ENCODE measurements at places on chromosomes 7 and 10. TPM values are rescaled to one million over a fixed set of nuclear protein-coding genes. Genes with fewer than 3 reads are reported as not detected.

- DNase-seq = no peak
Measured at GRCh38 chr10:53490553-53490952, 718.0 kb upstream of the MBL2 start.

DNA sequence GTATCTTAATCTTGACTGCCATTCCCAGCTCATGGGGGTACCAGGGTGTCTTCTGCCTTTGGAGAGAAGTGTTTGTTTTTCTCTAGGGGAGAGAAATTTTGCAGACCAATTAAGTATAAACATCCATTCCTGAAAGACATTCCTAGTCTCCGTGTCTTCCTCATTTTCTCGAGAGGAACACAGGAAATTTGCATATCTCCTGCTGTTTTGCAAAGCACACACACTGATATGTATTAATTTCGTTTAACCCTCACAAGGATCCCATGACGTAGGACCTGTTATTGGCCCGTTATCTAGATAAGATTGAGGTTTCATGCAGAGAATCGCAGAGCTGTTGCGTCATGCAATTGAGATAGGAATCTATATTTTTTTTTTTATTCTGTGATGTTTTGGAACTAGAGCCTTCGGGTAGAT, 944 bp downstream of the RHBDD2 start:
- DNase-seq = no peak

GRCh38 chr7:92751902-92752901, 84.2 kb downstream of the CDK6 start:
- peak; percentile 91 for DNase-seq

DNA sequence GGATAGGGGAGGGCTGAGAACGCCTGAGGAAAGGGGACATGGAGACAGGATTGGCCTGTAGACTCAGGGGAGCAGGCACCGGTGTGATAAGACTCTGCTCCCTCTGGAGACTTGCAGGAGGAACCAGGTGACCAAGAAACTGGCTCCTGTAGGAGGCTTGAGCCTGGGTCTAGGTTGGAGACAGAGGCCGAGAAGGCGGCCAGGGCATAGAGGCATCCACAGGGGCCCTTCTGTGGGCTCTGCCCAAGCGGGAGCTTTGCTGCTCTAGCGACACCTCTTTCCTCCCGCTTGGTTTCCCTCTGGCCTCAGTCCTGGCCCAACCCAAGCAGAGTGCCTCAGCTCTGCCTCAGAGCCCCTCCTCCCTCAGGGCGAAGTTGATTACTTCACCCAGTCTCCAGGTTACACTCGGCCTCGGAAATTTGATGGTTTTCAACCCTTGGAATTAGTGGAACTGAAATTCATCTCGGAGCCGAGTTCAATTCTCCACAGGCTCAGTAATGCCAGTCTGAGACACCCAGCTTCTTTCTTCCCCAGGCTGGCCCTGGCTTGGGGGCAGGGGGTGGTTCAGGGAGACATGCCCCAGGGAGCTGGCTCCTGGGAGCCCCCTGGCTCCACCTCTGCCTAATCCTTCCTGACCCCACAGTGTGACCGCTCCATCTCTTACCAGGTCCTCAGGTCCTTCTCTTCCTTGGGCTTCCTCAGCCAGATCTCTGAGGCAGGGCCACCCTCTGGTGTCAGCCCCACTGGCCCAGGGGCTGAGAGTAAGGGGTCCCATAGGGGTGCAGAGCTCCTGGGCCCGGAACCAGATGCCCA, 60.4 kb downstream of the PAX2 start:
- DNase-seq = no peak

DNA sequence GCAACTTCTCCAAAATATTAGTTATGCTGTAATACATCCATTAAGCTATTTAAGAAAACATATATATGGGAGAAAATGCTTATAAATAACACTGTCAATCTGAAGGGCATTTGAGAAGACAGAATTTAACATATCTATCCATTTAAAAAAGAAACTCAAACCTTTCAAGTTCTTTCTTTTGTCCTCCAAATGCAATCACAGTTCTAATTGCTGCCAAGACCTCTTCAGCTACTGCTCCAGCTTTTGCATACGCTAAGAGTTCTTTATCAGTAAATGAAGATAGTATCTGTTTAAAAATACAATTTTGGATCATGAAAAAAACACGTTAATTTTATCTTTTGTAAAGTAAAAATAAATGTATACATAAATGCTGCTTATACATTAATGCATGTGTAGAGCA, 39.6 kb downstream of the ABCB1 start:
- no peak for DNase-seq

DNA sequence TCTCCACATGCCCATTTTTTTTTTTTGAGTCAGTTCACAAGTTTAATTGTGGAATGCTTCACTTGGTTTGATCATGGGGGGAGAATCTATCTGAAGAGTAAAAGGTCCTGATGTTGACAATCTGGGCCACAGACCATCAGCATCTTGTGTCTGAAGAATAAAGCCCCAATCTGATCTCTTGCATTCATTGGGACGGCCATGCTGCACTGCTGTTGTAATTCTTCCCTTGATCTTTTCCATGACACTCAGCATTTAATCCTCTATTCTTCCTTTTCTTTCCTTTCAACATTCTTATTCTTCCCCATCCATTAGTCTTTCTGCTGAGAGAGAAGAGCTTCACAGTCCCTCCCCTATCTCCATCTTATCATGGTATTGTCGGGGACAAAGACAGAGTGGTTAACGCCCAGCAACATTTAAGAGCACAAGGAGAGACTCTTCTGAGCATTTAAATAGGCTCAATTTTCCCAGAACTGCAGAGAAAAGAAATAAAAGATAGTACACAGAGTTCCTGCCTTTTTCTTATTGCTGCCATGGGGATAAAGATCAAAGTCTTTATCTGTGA, 1157.3 kb downstream of the SORCS3 start:
- DNase-seq = no peak

GRCh38 chr7:45969940-45970339, 48.9 kb upstream of the IGFBP3 start:
- DNase-seq = no peak

DNA sequence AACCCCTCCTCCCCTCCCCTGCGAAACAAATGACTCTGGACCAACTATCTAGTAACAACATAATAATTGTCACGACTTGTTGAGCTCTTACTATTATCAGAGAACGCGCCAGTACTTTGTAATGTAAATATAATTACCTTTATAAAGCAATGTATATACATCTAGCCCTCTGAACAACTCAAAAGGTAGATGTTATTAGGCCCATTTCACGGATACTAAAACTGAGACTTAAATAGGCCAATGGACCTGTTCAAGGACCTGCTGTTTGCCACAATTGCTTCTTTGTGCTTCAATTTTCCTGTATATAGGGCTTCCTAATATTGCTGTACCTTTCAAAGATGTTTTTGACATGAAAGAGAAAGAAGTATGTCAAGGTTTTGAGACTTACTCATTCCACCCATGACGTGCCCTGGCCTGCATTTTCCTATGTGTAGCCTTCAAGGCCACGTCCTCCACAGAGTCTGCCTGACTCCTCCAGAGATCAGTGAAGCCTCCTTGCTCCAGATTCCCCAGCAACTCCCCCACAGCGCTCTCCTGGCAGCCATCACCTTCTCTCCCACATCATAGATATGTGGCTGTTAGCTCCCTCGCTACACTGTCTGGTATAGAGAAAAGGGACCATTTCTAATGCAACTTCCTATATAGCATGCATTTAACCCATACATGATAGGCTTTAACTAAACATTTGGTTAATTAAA, 156.6 kb downstream of the SKIDA1 start:
- DNase-seq = no peak

DNA sequence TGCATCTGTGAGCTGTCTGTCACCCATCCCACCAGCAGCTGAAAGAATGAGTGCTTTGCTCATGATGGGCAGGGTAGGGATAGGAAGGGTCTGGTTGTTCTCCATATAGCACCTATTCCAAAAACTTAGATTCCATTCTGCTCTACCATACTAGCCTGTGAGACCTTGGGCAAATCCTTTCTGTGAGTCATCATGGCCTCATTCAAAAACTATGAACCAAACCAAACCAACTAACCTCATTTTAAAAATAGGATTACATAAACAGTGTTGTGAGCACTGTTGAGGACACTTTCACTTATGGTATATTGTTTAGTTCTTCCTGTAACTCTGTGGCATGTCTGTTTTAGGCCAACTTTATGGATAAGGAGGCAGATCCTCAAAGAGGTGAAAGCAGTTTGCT, 30.9 kb upstream of the STEAP4 start:
- peak; percentile 75 for DNase-seq

- peak; percentile 2 for DNase-seq
Measured at GRCh38 chr7:100342765-100343164, 15.2 kb upstream of the PILRB start.

- no peak for DNase-seq
Measured at GRCh38 chr7:55344840-55345239, 20.3 kb upstream of the LANCL2 start.

- DNase-seq = no peak
Measured at GRCh38 chr10:52129410-52130178, 184.5 kb upstream of the DKK1 start.

DNA sequence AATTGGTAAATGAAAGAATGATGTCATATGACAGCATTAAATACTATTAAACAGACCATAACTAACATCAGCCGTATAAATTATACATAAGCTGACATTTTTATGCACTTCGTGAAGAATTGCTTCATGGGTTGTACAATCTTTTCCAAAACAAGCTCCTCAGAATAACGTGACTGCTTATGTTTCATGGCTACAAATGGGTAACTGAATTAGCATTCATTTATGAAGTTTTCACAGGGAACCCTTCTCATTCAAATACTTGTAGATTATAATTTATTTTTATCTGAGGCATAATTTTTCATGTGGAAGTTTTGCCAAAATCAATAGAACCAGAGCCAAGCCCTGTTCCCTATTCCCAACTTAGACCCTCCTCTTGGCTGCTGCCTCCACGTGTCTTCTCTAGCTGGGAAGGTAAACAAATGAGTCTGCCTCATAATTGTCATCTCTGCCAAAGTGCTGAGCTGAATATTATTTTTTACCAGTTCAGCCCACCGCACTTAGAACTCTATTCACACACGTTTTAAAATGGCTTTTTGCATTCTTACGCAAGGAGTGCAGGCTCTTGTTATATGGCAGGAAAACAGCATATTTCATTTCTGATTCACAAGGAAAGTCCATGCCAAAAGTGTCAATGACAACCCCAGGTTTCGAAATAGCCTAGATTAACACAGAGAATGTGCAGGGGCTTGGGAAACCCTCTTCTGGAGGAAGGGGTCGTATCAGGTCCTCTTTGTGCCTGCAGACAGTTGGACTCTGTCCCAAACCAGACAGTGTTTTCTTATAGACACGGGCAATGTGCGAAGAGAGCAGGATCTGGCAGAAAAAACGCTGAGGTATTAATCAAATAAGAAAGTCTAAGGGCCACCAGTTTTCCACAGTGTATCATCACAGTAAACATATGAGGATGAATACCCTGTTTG, 370.7 kb upstream of the MGMT start:
- peak; percentile 45 for DNase-seq

GRCh38 chr7:128194533-128195282, 46.4 kb upstream of the LEP start:
- no peak for DNase-seq

GRCh38 chr7:72265071-72265904, 146.8 kb downstream of the CALN1 start:
- DNase-seq = no peak

GRCh38 chr7:22833957-22834356, 11.3 kb upstream of the TOMM7 start:
- no peak for DNase-seq

DNA sequence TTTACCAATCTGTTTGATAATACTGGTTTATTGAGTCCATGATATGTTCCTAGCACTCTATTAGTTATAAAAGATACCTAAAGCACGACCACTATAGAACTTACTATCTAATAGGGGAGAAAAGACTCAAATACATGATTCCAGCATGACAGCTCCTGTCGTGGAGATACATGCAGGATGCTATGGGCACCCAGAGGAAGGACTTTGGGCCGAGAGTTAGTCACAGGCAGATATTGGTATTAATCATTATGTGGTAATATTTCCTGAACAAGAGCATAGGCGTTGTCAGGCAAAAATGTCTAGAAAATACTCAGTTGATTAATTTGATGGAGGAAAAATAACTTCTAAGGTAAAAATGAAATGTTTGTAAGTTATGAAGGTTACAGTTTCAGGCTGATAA, 31.8 kb downstream of the CNNM2 start:
- DNase-seq = no peak

GRCh38 chr7:22120391-22121053, 174.8 kb upstream of the CDCA7L start:
- no peak for DNase-seq

GRCh38 chr10:72846238-72846637, 47.3 kb upstream of the OIT3 start:
- peak; percentile 31 for DNase-seq

- DNase-seq = no peak
Measured at GRCh38 chr10:21519397-21519933, 6.0 kb downstream of the SKIDA1 start.

DNA sequence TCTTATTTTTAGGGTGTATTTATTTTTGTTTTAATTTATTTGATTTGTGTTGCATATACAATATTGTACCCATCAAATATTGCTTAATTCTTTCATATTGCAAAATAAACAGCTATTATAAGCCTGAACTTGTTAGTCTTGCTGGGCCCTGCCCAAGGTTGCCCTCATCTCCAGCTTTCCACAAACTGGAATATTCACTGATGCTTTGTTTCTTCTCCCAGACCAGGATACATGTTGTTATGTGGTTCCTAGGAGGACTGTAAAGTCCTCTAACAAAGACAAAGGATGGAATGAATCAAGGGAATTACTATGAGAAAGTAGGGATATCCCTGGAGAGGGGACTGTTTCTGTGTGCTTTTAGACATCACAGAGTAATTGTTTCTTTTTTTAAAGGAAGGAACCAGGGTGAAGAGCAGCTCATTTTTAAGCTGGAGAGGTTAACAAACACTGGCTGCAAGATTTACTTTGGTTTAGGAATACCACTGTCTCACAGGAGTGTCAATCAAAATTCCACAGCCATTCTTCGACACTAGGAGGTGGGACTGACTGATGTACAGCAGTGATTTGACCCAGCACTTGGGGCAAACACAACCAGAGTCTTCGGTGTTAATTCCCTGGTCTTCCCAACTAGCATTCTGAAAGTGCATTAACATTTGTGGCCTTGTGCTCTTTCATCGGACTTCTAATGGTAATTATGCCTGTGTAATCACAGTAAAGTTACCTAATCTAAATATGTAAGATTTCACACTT, 14.8 kb upstream of the CD36 start:
- DNase-seq = no peak

DNA sequence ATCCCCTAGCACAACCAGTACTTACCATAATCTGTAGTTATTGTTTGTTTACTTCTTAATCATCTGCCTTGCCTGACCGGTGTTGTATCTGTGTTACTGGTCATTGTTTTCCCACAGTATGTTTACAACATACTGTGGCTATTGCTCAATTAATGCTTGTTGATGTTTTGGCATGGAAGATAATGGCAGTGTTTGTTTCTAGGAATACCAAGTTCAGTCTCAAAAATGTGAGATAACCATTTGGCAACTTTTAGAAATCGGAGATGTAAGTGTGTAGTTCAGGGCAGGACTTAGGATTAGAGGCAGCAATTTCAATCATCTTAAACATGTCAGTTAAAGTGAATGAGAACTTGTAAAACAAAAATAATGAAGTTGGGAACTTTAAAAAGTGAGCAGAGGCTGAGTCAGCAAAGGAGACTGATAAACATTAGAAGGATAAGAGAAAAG, 8.2 kb downstream of the MINDY3 start:
- DNase-seq = no peak

Gene PNLIPRP2
- not detected for total RNA-seq

Gene TWIST1
- 29.1 TPM for total RNA-seq

Gene SCART1
- 0.47 TPM for total RNA-seq

Gene COL13A1
- total RNA-seq = 0.53 TPM

Gene ST8SIA6
- 0.14 TPM for total RNA-seq

Gene UBE2D1
- 23.0 TPM for total RNA-seq

Gene AIFM2
- 9.2 TPM for total RNA-seq

Gene INA
- not detected for total RNA-seq

Gene C10orf95
- total RNA-seq = not detected

Gene ARF5
- 286 TPM for total RNA-seq
